HCT116 (cell line): ENCODE measurements at places on chromosomes 6 and 20. TPM values are rescaled to one million over a fixed set of nuclear protein-coding genes. Genes with fewer than 3 reads are reported as not detected.

The ACSS1 gene
- 0.27 TPM for total RNA-seq

The C20orf202 gene
- total RNA-seq, result not detected

The PLN gene
- total RNA-seq, result not detected

The SLC17A3 gene
- total RNA-seq, result not detected

The MEI4 gene
- not detected for total RNA-seq

DNA sequence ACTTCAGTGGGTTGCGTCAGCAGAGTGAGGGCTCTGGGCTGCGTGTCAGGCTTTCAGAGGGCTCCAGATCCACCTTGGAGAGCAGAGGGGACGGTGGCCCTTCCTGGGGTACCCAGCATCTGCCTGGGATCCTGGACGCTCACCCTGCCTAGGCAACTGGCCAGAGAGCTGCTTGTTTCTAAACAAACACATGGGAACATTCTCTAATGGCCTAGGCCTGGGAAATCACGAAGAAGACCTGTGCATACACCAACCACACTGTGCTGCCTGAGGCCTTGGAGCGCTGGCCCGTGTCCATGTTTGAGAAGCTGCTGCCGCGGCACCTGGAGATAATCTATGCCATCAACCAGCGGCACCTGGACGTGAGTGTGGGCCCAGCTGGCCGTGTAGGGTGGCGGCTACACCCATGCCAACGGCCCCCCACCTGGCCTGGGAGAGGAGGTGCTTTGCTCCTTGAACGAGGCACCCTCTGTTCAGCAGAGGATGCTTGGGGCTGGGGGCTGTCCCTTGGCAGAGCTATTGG is 32.2 kb downstream of the PYGB start:
- no peaks in the 10 kb centered on the region for H3K4me1 ChIP-seq
- H3K27me3 ChIP-seq, result no peaks in the 10 kb centered on the region
- no peak for DNase-seq

DNA sequence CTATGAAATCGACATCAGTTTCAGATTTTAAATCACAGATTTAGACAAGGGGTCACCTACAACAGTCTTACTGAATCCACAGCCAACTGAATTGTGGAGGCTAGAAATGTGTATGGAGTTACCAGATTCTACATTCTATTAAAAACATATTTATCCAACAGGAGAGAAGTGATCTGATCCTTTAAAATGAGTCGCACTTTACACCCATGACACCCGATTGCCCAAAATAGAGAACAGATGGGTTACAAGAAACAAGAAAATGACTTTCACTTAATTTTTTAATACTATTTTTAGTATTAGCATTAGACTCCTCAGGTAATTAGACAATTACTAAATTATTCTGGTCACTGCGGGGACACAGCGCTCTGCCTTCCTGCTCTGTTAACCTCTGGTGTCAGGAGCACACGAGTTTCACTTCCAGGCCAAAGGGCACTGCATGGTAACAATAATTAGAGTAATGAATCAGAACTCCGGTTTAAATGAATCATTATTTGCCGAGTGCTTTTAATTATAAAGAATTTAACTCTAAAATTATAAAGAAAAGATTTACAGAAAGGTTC is 108.6 kb downstream of the ATP9A start:
- DNase-seq, result no peak
- H3K4me1 ChIP-seq, result peaks cover 46% of the 10 kb centered on the region
- H3K4me3 ChIP-seq, result no peak overlapping the region
- H3K27me3 ChIP-seq, result no peaks in the 10 kb centered on the region

DNA sequence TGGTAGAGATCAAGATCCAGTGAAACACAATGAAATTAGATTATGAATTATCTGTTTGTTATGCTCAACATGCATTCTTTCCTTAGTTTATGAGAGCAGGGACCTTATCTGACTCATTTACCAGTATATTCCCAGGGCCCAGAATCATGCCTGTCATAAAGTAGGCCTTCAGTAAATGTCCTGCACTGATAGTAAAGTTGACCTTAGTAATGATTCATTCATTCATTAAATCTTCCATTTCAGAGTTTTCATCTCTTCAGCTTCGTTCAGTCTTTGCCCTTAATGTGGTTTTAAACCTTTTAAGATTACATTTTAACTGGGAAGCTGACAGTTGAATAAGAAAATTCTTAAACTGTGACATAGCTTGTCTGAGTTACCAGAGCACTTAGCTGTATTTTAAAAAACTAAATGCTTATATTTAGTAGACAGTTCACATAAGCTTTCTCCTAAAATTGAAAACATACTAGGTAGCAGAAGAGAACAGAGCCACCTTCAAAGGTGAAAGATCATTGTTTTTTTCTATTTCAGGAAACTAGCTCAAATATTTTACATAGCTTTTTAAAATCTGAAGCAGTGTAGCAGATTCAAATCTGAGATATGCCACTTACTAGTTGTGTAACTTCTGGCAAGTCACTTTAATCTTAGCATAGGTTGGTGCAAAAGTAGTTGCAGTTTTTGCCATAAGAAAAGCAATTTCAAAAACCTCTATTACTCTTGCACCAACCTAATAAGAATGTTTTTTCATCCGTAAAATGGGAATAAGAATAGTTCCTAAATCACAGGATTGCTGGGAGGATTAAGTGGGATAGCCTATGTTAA is 41.4 kb downstream of the MCM8 start:
- no peaks in the 10 kb centered on the region for H3K4me1 ChIP-seq
- no peak overlapping the region for H3K27ac ChIP-seq
- H3K36me3 ChIP-seq, result peaks cover 30% of the 10 kb centered on the region
- no peak overlapping the region for H3K4me3 ChIP-seq
- no peak for DNase-seq
- H3K27me3 ChIP-seq, result no peaks in the 10 kb centered on the region

DNA sequence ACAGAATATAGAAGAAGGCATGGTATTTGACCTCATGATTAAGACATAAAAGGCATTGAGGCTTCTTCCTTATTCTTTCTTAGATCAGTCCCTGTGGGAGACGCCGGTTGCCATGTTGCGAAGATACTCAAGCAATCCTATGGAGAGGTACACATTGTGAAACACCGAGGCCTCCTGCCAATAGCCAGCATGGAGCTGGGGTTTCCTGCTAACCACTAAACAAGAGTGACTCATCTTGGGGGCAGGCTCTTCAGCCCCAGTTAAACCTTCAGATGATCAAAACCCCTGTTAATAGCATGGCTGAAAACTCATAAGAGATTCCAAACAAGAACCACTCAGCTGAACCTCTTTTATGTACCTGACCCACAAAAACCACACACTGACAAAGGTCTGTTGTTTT is 478.8 kb downstream of the CD83 start:
- no peaks in the 10 kb centered on the region for H3K27me3 ChIP-seq
- no peaks in the 10 kb centered on the region for H3K4me1 ChIP-seq

- DNase-seq, result no peak
- H3K4me1 ChIP-seq, result no peaks in the 10 kb centered on the region
- no peak overlapping the region for H3K4me3 ChIP-seq
- H3K27ac ChIP-seq, result no peak overlapping the region
These were observed 440.1 kb upstream of the ADGRB3 start for GRCh38 chr6:68194846-68195478.

DNA sequence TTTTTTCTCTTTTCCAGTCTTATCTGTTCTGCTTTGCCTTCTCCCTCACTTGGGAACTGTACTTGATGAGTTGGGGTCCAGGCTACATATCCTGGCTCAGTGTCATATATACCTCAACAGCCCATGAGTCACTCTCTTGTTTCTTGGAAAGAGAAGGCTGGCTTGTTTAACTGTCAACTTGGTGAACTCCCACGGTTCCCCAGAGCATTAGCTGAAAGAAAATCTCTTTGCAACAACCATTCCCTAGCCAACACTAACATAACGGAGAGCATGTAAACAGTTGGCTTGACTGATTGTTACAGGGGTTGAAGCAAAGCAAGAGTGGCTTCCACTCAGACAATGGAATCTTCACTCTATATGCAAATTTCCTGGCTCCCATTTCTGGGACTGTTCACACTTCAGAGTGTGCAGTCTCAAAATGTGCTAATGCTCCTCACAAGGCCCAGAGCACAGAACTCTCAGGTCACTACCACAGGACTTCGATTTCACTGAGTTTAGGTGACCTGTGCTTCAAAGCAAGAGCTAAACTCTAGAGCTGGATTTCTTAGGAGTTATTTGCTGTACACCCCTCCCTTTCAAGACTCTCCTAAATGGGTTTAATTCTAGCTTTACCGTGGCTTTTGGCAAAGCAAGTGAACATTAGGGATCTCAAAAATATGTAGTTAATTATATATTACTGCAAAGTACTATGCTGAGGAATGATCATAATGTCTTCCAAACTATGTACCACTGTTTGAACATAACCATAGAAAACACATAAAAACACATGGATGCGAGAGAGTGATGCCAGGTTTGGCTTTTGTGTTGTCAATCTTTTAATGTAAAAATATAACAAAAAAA is 609.8 kb downstream of the RFPL4B start:
- H3K36me3 ChIP-seq, result no peaks in the 10 kb centered on the region
- H3K27ac ChIP-seq, result no peak overlapping the region
- no peaks in the 10 kb centered on the region for H3K27me3 ChIP-seq
- no peaks in the 10 kb centered on the region for H3K4me1 ChIP-seq

DNA sequence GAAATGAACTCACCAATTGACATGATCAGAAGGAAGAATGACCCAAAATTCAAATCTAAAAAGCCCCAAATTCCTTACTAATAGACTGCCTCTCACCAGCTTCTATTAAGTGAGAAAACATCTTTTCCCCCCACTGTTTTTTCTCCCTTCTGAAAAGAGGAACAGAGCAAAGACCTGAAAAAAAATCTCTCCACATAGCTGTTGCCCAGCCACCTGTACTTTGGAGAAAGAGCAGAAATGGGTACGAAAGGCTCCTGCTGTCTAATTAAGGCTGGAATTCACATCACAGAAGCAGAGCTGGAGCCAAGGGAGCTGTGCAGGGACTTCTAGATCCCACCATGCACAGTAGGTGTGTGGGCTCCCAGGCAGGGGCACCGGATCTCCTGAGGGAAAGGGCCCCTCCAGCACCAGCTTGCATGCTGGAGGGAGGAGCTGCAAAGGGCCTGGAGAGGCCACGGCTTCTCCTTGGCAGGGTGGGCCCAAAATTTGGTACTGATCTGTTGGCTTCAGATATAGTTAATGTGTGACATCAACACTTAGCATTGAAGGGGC is 73.2 kb upstream of the DUSP22 start:
- peaks cover 11% of the 10 kb centered on the region; the same call in 1 of the 2 replicates for H3K27me3 ChIP-seq
- no peak overlapping the region for H3K27ac ChIP-seq
- no peaks in the 10 kb centered on the region; the same call in 1 of the 2 replicates for H3K4me1 ChIP-seq

GRCh38 chr20:23061734-23062561 is 12.5 kb upstream of the THBD start:
- no peak overlapping the region for H3K4me3 ChIP-seq
- H3K36me3 ChIP-seq, result no peaks in the 10 kb centered on the region
- no peaks in the 10 kb centered on the region for H3K4me1 ChIP-seq

DNA sequence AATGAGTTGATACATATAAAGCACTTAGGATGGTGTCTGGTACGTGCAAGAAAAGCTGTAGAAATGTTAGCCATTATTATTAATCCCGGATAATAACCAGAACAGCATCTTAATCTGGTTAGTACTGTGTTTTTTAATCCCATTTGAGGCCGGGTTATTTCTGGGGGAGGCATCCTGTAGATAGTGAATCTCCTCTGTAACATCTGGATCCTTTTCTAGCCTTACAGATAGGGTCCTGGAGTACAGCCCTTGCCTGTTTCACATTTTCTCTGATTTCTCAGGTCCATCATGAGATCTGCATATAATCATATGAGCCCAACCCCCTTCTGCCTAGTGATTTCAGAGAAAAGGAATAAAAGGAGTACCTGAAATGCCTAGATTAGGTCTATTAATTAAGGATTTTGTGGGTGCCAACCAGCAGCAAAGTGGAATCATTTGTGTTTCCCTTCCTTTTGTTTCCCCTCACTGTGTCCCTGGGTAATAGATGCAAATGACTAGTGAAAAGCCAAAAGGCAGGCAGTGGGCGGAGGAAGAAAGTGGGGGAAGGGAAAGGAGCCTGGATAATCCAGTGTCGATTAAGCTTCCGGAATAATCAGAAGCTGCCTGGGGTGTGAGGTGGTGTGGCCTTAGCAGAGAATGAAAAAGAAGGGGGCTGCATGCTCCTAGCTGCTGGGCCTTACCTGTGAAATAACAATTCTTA is 88.9 kb downstream of the SOBP start:
- no peak overlapping the region for H3K27ac ChIP-seq
- H3K27me3 ChIP-seq, result no peaks in the 10 kb centered on the region
- no peaks in the 10 kb centered on the region for H3K36me3 ChIP-seq
- no peaks in the 10 kb centered on the region for H3K4me1 ChIP-seq
- no peak overlapping the region for H3K4me3 ChIP-seq

- H3K4me3 ChIP-seq, result peak overlapping the region; percentile 98
- no peaks in the 10 kb centered on the region for H3K27me3 ChIP-seq
- no peak for DNase-seq
- H3K36me3 ChIP-seq, result no peaks in the 10 kb centered on the region
- peaks cover 24% of the 10 kb centered on the region for H3K4me1 ChIP-seq
These were observed 694 bp upstream of the FAM120B start for GRCh38 chr6:170305805-170306323.

DNA sequence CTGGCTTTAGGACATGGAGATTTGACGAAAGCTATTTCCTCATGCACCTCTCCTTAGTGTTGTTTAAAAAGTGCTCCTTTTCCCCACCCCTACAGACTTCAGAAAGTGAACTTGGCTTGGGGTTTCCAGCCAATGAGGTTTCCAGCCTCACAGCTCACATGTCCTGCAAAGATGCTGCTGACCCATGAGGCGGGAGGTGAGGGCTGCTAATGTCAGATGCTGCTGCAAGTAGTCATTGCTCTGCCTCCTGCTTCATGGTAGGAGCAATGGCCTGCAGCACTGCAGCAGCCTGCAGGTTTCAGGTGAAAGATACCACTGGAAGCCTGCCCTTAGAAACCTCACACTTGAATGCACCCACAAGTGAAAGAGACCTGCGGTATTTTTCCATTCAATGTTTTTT is 112.8 kb downstream of the LAMP5 start:
- H3K4me3 ChIP-seq, result no peak overlapping the region
- no peaks in the 10 kb centered on the region for H3K36me3 ChIP-seq
- H3K4me1 ChIP-seq, result no peaks in the 10 kb centered on the region
- H3K27ac ChIP-seq, result no peak overlapping the region
- DNase-seq, result no peak

- H3K27me3 ChIP-seq, result no peaks in the 10 kb centered on the region
These were observed 3.5 kb upstream of the LTA start for GRCh38 chr6:31568537-31568961.

DNA sequence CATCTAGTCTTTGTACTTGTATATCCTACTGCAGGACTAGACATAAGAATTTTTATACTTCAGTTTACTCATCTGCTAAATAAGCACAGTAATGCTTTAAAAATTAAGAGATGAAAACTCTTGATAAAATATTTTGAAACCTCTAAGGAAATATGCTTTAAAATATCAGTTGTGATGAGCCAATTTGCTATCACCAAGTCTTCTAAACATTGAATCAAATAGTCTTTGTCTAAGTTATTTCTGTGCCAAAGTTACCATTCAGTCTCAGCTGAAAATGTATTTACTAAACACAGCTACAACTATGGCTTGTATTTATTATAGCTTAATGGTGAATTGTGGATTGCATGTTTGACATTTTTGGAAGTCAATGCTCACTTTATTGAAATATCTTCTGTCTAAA is 46.2 kb upstream of the RFPL4B start:
- no peaks in the 10 kb centered on the region for H3K36me3 ChIP-seq
- H3K4me1 ChIP-seq, result no peaks in the 10 kb centered on the region
- no peaks in the 10 kb centered on the region for H3K27me3 ChIP-seq
- no peak overlapping the region for H3K4me3 ChIP-seq
- no peak overlapping the region for H3K27ac ChIP-seq
